NCI-H774 (cell line): ENCODE measurements at places on chromosomes 7 and 10.

GRCh38 chr7:130741331-130741995, 7.5 kb upstream of the KLF14 start:
- no peak for DNase-seq

DNA sequence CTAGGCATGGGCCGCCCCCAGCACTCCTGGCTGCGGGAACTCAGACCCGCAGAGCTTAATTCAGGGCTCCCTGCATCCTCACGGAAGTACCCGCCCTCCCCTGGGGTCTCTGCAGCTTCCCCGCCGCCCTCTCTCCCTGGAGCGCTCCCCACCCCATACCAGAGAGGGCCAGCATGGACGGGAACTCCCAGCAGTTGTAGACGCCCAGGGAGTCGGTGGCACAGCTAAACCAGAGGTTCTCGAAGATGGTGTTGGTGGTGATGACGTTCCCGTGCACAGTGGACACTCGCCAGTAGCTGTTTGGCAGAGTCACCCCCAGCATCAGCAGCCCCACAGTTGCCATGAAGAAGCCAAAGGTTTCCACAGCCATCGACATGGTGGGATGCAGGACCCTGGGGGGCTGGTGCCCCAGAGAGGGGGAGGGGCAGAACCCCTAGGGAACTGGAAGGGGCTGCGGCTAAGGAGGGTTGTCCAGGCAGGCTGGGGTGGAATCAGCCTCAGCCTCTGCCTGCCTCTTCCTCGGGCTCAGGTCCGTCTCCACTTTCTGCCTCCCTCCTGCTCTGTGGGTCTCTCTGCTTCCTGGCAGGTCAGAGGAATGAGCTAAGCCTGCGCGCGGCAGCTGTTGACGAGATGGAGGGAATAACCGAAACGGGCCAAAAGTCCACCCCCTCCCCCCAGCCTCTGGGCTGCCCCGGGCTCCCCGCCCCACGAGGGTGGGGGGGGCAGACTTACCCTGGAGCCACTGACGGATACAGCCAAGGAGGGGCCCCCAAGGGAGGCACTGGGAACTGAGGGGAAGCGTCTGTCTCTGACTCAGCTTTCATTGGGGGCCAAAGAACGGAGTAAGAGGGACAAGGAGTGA, at the start of gene CLDN15:
TSS of gene CLDN15 (minus strand) at position 597 of the 862 bp plus-strand sequence. CDS start at position 376, 221 bp downstream.
- DNase-seq: no peak

- no peak for DNase-seq
Measured at GRCh38 chr7:33630359-33630758, 275.0 kb upstream of the BMPER start.

DNA sequence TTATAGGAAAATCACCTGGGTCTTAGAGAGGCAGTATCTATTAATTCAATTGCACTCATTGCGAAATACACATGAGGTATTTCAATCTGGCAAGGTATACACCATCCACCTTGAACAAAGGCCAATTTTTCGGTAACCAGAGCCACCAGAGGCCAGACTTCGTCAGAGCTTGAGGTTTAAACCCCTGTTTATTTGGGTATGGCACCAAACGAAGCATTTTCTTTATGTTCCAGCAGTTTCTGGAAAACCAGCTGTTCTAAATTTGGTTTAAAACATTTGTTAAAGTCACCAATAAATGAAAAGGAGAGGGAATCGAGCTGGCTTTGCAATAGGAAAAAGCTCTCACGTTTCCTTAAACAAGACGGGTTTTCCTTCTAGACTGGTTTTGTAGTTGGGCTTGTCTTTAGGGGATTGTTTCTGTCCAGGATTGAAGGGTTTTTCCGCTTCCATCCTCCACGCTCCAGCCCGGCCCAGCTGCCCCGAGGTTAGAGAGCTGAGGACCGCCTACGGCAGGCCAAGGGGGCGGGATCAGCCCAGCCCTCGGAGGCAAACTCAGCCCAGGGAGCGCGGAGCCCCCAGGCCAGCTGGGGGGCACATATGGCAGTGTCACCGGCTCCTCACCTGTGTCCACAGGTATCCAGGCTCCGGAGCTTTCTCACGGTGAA, 539.4 kb upstream of the MGMT start:
- no peak for DNase-seq
